ENCODE measurements at places on chromosomes 16 and 17.
A peak's percentile ranks its signal among the peaks of the same experiment; 100 is the strongest.

GRCh38 chr17:37483311-37484039, 6.2 kb upstream of the DUSP14 start:
- DNase-seq = no peak

DNA sequence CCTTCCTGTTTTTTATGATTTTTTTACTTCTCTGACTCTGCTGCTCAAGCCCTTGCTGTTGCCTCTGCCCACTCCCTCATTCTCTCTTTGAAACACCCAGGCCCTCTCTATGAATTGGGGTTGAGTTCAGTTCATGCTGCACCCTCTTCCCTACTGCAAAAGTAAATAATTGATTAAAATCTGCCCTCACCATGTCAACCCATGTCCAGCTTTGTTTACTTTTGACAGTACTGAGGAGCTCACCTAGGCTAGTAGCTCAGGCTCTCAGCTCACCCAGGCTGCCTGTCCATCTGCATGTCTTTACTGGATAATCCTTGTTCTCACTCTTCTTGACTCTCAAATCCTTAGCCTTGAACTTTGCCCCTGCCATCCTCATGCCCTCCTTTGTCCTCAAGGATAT, 95.2 kb downstream of the SPACA3 start:
- DNase-seq = no peak

DNA sequence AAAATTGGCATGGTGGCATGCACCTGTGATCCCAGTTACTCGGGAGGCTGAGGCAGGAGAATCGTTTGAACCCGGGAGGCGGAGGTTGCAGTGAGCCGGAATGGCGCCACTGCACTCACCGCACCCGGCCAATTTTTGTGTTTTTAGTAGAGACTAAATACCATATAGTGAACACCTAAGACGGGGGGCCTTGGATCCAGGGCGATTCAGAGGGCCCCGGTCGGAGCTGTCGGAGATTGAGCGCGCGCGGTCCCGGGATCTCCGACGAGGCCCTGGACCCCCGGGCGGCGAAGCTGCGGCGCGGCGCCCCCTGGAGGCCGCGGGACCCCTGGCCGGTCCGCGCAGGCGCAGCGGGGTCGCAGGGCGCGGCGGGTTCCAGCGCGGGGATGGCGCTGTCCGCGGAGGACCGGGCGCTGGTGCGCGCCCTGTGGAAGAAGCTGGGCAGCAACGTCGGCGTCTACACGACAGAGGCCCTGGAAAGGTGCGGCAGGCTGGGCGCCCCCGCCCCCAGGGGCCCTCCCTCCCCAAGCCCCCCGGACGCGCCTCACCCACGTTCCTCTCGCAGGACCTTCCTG, at the start of gene HBQ1:
Gene HBQ1, plus strand, starts transcription at position 359 of the 575 bp plus-strand sequence. Its CDS starts 28 bp downstream, at position 387.
- peak; percentile 35 for DNase-seq

DNA sequence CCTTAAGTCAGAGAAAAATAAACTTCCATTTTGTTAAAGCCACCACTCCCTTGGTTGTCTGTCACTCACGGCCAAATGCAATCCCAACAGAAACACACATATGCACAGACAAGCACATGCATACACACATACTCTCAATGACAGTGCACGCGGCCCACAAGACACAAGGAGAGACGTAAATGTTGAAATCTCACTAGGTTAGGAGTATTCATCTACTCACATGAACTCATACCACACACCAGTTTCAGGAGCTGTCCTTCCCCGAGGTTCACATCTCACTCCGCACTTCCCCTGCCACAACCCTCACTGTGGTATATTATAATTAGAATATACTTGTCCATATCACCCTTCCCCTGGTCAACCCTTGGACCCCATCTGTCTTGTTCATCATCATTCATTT, 30.5 kb upstream of the CRYBA1 start:
- DNase-seq = no peak

DNA sequence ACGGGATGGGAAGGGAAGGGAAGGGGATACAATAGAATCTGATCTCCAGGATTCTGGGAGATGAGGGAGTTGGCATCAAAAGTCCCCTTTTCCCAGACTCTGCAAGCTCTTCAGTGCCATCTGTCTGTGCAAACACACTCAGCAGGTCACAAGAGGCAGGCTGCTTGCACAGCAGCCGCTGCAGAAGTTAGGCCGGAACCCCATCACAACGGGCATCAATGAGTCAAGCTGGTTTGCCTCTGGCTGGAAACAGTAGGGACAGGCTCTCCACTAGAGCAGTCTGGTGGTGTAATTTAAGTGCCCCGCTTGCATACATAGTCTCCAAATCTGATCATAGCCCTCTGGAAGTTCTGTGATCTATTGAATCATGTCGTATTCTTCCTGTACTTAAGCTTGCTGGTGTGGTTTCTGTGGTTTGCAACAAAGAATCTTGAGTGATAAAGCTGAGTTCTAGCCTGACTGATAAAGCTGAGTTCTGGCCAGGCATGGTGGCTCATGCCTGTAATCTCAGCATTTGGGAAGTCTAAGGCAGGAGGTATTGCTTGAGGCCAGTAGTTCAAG, 33.7 kb upstream of the KDM8 start:
- peak; percentile 60 for DNase-seq

GRCh38 chr17:76131692-76132573, 9.1 kb downstream of the FOXJ1 start:
- DNase-seq = no peak

- no peak for DNase-seq
Measured at GRCh38 chr17:48155889-48156611, 48.5 kb downstream of the SNX11 start.

DNA sequence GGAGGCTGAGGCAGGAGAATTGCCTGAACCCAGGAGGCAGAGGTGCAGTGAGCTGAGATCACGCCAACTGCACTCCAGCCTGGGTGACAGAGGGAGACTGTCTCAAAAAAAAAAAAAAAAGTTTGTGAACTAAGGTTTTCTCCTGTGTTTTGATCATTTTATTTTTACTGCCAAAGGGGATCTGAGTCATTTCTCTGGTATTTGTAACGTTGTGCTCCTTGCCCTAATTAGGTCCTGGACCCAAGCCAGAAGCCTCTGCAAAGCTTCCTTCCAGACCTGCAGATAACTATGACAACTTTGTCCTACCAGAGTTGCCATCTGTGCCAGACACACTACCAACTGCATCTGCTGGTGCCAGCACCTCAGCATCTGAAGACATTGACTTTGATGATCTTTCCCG, 32.1 kb downstream of the IST1 start:
- no peak for DNase-seq

GRCh38 chr17:2883544-2884213, 87.4 kb downstream of the RAP1GAP2 start:
- no peak for DNase-seq

DNA sequence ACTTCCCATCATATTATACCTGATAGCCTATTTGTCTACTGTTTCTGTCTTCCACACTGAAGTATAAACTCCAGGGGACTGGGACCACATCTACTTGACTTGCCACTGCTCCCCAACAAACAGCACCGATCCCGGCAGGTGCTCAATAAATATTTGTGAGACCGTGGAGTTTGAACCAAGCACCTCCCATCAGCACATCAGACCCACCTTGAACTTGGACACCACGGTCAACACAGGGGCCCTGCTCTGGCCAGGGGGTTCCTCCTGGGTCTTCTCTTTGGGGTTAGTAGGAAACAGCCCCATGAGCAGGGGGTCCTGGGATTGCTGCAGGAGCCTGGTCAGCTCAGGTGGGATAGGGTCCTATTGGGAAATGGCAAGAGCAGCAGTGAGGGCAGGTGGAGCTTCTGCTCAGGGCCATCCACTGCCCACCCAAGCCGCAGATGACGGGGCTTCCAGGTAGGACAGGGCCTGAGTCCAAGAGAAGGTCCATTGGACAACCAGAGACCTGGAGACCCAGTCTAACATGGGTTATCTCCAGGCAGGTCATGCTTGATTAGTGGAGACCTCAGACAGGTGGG, 19.9 kb downstream of the ZNHIT3 start:
- DNase-seq = no peak

- DNase-seq = no peak
Measured at GRCh38 chr16:11235703-11235991, 20.4 kb downstream of the SOCS1 start.

DNA sequence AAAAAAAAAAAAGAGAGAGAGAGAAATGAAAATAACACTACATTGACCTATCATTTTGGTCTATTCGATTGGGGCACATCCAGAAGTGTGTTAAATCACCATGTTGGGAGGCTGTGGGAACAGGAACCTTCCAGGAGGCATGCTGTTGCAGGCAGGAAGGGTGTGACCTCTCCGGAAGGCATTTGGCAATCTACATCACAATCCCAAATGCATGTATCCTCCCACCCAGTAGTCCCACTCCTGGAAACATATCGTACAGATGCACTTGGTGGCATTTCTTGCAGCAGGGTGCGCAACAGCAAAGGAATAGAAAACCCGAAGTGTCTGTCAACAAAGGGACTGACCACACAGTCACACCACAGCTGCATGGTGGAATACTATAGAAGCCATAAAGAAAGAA, 7.9 kb downstream of the PLLP start:
- no peak for DNase-seq

GRCh38 chr16:49112754-49113153, 168.9 kb downstream of the CBLN1 start:
- DNase-seq = no peak

DNA sequence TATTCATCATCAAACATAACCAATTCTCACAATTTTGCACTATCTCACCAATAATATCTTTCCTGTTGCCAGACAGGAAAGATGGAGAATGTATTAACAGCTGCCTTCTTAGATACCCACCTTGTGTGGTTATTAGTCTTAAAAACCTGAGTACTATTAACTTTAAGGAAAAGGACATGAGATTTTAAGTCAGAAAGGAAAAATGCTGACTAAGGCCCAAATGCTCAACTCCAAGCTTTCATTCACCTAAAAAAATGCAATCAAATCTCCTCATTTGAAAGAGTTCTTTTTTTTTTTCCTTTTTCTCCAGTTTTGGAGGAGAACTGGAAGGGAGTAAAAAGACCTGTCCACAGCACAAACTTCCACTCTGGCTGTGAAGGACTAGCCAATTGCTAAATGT, 61.3 kb upstream of the PHOSPHO1 start:
- DNase-seq = no peak

DNA sequence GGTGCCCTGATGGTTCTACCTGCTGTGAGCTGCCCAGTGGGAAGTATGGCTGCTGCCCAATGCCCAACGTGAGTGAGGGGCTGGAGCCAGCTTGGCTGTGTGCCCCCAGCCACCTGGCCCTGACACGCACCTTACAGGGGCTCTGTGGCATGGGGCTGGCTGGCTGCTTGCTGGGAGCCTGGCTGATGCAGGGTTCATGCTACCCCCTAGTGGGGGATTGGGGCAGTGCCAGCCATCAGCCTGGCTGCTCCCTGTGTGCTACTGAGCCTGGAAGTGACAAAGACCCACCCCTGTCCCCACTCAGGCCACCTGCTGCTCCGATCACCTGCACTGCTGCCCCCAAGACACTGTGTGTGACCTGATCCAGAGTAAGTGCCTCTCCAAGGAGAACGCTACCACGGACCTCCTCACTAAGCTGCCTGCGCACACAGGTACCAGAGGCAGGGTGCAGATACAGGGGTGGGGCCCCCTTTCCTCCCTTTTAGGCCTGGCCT, 5.7 kb downstream of the GRN start:
- DNase-seq = peak; percentile 75

DNA sequence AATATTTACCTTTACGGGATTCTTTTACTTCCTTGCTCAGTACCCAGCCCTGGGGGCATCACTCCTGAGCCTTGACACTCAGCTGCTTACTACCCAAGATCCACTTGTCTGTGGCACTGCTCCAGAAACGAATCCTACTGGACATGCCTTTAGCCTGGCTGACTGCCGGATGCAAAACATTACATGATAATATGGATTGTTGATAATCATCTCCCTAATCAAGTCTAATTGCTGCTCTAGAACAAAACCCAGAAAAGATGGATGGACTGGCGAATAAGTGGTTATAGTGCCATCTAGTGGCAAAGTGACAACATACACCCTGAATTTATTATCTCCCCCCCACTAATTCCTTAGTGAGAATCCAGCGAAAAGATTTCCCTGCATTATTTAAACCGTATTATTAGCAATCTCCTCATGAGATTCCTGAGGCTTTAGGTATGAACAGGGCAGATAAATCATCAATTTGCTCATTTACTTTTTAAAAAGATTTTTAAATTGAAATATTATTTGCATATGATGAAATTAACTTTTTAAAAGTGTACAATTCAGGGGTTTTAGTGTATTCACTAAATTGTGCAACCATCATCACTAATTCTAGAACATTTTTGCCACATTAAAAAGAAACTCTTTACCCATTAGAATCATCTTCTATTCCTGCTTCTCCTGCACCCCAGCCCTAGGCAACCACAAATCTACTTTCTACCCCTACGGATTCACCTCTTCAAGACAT, 61.6 kb downstream of the RGS9 start:
- DNase-seq = no peak

GRCh38 chr17:7838090-7839075, 4.4 kb downstream of the KDM6B start:
- no peak for DNase-seq

GRCh38 chr16:9199311-9199710, 107.9 kb downstream of the HAPSTR1 start:
- DNase-seq = no peak

DNA sequence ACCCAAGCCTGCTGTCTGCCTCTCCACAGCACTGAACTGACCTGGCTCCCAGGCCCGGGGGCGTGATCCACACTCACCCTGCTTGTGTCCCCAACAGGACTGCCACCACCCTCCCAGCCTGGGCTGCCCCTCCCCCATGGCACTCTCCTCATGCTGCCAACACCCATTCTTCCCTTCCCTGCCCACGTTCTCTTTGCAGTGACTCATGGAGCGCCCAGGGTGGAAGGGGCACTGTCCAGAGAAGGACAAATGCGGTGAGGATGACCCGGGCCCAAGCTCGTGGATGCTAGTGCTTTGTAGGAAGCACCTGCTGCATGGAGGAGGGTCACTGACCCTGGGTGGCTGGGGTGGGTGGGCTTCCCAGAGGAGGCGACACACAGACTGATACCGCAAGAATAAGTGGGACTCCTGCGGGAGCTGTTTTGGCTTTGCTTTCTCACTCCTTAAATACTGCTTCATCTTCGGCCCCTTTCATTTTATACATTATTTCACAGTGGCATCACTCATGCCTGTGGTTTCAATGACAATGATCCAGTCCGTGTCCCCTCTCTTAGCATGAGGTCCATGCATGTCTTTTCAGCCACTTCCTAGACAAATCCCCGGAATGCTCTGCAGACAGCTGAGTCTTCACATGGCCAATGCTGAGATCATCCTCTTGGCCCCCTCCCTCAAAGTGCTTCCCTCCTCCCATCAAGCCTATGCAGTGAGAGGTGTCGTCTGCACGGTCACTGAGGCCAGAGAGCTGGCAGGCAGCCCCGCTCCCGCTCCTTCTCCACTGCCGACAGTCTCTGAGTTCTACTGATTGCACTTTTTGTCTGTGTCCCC, 17.6 kb downstream of the CDK5R1 start:
- DNase-seq = peak; percentile 28

- no peak for DNase-seq
Measured at GRCh38 chr17:44170499-44171201, at the start of gene ASB16. Gene ASB16, plus strand, starts transcription at chr17:44170704. Its CDS starts 86 bp downstream, at chr17:44170790.

GRCh38 chr16:56956756-56957155, 5.0 kb upstream of the CETP start:
- DNase-seq = no peak

GRCh38 chr16:74219706-74220105, 76.9 kb upstream of the PSMD7 start:
- no peak for DNase-seq

- DNase-seq = no peak
Measured at GRCh38 chr17:80850109-80850508, 141.5 kb upstream of the CHMP6 start.
